Lung (tissue), 17 donors: ENCODE measurements at places on chromosomes 16 and 17. TPM values are rescaled to one million over a fixed set of nuclear protein-coding genes. Genes with fewer than 3 reads are reported as not detected.

DNA sequence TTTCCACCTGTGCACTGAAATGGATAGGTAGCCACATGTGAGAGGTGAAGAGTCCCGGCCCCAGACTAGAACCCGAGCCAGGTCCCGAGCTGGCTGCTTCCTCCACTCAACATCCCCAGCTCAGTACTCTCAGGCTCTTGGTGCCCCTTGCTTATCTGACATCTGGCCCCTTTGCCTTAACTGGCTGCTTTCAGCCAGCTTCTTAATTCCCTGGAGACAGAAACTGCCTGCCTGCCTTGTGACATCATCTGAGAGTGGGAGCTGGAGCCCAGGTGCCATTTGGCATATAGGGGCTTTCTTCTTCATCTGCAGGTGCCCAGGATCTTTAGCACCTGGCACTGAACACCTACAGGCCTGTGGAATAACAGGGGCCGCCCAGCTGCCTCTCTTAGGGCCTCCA, 8.9 kb downstream of the CHAD start:
- no peak for DNase-seq
- H3K4me3 ChIP-seq, result no peak overlapping the region
- H3K4me1 ChIP-seq, result no peaks in the 10 kb centered on the region
- no peak overlapping the region for H3K27ac ChIP-seq

DNA sequence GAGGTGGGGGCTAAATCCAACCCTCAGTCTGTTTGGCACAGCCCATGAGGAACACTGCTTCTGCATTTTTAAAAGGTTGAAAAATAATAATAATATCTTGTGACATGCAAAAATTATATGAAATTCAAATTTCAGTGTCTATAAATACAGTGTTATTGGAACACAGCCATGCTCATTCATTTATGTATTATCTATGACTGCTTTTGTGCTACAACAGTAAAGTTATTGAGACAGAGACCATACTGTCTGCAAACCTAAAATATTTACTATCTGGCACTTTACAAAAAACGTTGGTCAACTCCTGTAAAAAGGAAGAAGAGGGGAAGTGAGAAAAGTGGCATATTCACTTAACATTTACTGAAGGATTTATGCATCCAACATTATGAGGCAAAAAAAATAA, 3.1 kb downstream of the ABCA5 start:
- H3K4me1 ChIP-seq, result no peaks in the 10 kb centered on the region
- no peak for DNase-seq
- H3K27me3 ChIP-seq, result no peaks in the 10 kb centered on the region
- H3K4me3 ChIP-seq, result no peak overlapping the region
- no peak overlapping the region for H3K27ac ChIP-seq

GRCh38 chr17:8125154-8125946, 1.4 kb upstream of the HES7 start:
- peak; percentile 93 for DNase-seq
- H3K4me1 ChIP-seq, result peaks cover 58% of the 10 kb centered on the region
- H3K36me3 ChIP-seq, result no peaks in the 10 kb centered on the region
- no peak overlapping the region for H3K27ac ChIP-seq
- H3K4me3 ChIP-seq, result no peak overlapping the region

GRCh38 chr17:63425483-63425882, 20.6 kb downstream of the CYB561 start:
- no peak overlapping the region for H3K27ac ChIP-seq
- peak; percentile 90 for DNase-seq
- H3K4me1 ChIP-seq, result no peaks in the 10 kb centered on the region
- no peak overlapping the region for H3K4me3 ChIP-seq
- H3K27me3 ChIP-seq, result no peaks in the 10 kb centered on the region

- H3K4me1 ChIP-seq, result peaks cover 20% of the 10 kb centered on the region
- no peak within 1 kb of the TSS for H3K27ac ChIP-seq
- H3K27me3 ChIP-seq, result peaks cover 29% of the 10 kb centered on the region
- H3K36me3 ChIP-seq, result no peaks in the 10 kb centered on the region
Observed at GRCh38 chr17:63476854-63477479, at the start of gene ACE. ACE (plus strand) TSS chr17:63477061; CDS start chr17:63477095, 34 bp downstream.

DNA sequence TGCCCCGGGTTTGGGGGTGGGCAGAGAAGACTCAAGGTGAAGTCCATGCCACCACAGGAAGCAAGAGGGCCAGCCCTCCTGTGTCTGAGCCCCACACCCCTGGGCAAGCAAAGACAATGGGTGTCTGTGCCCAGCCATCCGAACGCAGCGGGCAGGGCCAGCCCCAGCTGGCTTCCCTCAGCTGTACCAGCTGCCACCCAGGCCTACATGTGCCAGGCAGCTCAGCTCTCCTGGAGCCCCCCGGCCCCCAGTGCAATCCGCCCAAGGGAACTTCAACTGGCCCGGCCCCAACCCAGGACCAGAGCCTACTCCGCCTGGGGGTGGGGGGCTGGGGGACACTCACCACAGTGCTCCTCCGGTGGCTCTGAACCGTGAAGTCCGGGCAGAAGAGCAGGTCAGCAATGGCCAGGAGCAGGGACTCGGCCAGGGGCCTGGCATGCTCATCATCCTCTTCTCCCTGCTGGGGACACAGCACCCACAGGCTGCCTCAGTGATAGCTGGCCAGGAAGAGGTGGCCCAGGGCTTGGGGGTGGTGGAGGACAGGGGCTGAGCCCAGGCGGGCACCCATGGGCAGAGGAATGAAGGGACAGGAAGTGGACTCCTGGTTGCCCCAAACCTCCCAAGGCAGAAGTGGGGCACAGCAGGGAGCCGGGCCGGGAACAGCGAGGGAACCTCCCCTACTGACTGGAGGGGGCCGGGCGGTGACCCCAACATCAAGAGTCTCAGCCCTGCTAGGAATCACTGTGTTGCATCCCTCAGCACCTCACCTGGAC, 9.8 kb downstream of the HID1 start:
- H3K4me3 ChIP-seq, result no peak overlapping the region
- no peaks in the 10 kb centered on the region for H3K27me3 ChIP-seq
- no peaks in the 10 kb centered on the region for H3K36me3 ChIP-seq
- H3K4me1 ChIP-seq, result peaks cover 7% of the 10 kb centered on the region
- no peak for DNase-seq

DNA sequence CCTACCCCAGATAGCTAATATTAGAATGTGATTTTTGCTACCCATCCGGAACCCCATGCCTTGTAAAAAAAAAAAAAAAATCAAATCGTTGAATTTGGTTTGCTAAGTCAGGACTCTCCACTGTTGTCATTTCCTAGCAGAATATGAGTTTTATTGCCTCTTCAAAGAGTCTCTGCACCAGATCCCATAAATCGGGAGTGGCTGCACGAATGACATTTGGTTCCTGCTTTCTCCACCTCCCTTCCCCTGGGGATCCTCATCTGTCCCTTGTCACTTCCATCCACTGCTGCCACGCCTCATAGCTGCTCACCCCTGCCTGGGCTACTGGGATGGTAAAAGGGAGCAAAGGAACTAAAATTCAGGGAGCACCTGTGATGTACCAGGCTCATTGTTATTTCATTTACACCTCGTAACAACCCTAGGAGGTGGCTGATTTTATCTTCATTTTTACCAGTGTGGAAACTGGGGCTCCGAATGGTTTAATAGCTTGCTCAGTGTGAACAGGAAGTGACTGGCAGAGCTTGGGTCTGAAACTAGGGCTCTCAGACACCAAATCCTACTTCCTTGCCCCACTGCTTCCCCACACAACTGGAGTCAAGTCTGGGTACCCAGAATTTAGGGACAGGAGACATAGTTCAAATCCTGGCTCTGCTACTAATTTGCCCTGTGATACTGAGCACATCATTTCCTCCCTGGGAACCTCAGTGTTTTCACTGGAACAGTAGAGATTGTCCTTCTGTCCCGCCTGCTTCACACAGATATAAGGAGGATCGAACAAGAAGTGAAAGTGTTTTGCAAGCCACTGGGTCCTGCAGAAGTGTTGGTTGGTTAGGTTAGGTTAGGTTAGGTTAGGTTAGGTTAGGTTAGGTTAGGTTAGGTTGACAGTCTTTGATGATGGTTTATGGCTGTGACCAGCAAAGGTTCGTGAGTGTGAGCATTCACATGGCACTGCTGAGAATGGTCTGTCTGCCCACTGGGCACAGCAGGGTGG, 585 bp upstream of the KRT36 start:
- DNase-seq, result no peak
- H3K4me3 ChIP-seq, result no peak overlapping the region
- no peak overlapping the region for H3K27ac ChIP-seq
- H3K36me3 ChIP-seq, result no peaks in the 10 kb centered on the region
- no peaks in the 10 kb centered on the region for H3K27me3 ChIP-seq
- H3K4me1 ChIP-seq, result peaks cover 9% of the 10 kb centered on the region

UTS2R gene
- total RNA-seq, result not detected

DNA sequence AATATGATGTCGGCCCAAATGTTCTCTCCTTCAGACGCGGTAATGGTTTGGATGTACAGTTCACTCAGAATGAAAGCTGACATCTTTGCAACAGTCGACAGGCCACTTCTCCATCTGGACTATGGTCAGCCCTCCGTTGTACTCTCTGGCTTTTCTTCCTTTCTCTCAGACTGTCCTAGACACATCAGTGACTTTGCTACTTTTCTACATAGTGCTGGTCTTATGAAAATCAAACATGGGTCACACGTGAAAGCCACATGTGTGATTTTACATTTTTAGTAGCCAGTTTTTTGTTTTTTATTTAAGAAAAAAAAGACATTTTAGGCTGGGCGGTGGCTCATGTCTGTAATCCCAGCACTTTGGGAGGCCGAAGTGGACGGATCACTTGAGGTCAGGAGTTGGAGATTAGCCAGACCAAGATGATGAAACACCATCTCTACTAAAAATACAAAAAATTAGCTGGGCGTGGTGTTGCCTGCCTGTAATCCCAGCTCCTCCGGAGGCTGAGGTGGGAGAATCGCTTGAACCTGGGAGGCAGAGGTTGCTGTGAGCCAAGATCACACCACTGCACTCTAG, 644.1 kb downstream of the KCNJ2 start:
- DNase-seq, result no peak
- H3K36me3 ChIP-seq, result no peaks in the 10 kb centered on the region
- H3K4me3 ChIP-seq, result no peak overlapping the region
- H3K4me1 ChIP-seq, result no peaks in the 10 kb centered on the region
- no peaks in the 10 kb centered on the region for H3K27me3 ChIP-seq
- no peak overlapping the region for H3K27ac ChIP-seq
